Activated CD4-positive, alpha-beta T cell treated with anti-CD3 and anti-CD28 coated beads for 48 hours (primary cell): ENCODE measurements at places on chromosomes 2 and 18.

DNA sequence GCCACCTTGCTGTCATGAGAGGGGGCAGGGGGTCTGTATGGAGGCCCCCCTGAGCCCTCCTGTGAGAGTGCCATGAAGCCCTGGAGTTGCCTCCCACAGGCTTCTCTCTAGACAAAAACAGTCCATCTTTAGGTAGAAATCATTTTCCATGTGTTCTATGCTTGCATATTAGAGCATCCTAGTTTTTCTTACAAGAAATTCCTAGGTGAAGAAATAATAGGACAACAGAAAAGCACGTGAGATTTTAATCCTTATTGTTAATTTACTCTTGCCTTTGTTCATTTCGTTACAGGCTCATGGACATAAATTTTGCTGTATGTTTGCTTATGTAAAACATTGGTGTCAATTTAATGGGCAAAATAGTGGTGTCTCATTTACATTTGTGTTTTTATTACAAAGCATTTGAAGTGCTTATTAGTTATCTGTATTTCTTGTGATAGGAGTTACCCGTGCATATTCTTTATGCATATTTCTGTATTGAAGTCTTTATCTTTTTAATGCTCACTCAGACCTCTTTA is 336.9 kb upstream of the RAB6C start:
- DNase-seq, result no peak

- no peak for DNase-seq
Observed at GRCh38 chr2:190912726-190913125, 32.1 kb downstream of the GLS start.

DNA sequence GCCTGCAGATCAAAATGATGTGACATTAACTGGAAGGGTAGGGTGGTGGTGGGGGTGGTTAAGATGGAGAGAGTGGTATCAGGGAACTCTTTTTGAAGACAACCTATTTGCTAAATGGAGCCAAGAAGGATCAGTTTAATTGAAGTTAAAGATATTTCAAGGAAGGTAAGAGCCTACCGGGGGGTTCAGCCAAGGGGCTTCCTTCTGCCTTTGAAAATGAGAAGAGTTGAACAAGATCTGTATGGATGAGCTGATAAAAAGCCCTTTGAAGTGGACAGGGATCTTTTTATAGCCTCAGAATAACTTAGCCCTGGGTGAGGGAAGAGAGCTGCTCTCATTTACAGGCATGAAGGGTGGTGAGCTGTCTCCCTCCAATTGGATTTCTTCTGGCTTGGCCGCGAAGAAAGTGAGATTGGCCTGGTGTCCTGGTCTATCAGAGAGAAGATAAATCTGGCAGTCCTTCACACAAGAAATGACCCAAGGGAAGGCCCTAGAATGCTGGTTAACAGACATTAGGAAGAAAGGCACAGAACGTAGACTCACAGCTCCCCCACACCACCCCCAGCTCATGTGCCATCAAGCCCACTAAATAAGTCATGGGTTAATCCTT is 439.8 kb downstream of the TNS1 start:
- DNase-seq, result no peak

- no peak for DNase-seq
Observed at GRCh38 chr2:216934151-216934550, 74.3 kb upstream of the TNP1 start.

DNA sequence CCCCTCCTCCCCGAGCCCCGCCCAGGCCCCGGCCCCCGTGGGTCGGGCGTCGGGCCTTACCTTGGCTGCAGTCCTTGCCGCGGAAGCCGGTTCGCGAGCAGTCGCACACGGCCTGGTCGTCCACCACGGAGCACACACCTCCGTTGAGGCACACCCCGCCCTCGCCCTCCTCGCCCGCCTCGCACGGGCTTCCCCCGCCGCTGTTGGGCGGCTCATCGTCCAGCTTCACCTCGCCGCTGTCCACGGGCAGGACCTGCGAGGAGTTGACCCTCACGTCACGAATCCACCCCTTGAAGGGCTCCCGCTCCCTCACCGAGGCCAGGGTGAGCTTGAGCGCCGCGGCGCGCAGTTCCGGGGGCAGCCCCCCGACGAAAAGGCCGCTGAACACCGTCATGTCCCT is 4.5 kb downstream of the NRXN1 start:
- no peak for DNase-seq

DNA sequence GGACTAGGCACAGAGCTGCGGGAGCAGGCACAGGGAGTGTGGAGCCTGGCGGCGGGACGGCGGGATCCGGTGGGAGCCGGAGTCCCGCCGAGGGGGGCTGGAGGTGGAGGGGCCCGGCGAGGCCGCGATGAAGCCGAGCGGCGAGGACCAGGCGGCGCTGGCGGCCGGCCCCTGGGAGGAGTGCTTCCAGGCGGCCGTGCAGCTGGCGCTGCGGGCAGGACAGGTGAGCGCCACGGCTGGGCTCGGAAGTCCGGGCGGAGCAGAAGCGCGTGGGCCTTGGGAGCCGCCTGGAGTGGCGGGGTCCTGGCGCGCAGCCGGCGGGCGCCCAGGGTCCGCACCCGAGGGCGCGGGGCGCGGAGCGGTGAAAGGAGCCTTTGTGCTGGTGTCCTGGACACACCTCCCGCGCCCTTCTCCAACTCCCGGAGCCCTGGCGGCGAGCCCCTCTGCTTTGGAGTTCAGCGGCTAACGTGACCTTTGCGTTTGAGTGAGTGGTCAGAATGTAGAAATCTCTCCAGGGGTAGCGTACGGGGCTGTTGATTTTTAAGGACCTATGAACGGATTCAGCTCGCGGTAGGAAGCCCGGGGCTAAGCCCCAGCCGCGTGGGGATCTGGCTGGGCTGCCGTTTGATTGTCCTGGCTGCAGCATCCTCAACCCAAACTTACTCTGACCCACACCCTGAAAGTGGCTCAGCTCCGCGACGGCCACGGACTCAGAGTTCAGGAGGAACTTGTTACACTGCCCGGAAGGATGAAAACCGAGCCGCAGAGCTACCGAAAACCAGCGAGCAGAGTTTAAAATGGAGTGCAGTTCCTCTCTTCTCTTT is 448 bp downstream of the IMPA2 start:
- DNase-seq, result peak; percentile 31

DNA sequence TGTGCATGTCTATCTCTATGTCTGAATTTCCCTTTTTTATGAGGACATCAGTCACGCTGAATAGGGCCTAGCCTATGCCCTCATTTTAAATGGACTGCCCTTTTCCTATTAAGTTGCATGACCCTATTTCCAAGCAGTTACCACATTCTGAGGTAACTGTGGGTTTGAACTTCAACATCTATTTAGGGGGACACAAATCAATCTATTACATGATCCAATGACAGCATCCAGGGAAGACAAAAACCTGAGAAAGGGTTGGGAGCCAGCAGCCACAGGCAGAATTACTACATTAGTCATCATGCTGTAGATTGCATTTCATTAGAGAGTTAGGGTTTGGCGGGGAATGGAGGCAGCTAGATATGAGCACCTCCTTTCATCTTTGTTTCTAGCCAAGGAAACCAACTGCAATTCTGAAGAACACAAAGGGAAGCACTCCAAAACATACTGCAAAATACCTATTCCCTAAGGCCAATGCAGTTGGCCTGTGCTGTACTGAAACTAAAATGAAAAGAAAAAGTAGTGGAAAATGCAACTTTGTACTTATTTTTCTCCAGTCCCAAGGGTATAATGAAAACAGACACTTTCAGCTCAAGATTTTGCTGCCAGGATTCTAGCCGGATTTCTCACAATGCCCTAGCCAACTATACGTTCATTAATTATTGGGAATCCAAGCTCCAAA is 40.4 kb upstream of the C1D start:
- DNase-seq, result no peak

DNA sequence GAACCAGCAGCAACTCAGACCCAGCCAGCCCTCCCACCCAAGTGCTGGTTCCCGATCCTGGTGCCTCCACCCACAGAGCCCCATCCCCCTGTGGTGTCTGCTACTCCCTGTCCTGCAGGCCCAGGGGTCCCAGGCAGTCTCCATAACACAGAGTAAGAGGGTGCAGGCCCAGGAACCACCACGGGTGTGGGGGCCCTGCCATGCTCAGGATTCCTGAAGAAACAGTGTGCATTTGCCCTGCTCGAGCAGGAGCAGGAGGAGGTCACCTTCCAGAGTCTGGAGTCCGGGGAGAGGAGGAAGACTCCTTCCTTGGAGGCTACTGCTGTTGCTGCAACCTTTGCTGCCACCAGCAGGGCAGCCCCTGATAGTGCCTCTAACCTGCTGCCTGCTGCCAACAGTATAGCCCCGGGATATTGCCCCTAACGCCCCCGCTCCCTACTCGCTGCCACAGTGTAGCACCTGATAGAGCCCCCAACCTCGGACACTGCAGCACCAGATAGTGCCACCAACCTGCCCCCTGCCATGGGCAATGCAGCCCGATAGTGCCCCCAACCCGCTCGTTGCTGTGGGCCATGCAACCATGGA is 46.8 kb upstream of the ANKRD62 start:
- DNase-seq, result no peak

DNA sequence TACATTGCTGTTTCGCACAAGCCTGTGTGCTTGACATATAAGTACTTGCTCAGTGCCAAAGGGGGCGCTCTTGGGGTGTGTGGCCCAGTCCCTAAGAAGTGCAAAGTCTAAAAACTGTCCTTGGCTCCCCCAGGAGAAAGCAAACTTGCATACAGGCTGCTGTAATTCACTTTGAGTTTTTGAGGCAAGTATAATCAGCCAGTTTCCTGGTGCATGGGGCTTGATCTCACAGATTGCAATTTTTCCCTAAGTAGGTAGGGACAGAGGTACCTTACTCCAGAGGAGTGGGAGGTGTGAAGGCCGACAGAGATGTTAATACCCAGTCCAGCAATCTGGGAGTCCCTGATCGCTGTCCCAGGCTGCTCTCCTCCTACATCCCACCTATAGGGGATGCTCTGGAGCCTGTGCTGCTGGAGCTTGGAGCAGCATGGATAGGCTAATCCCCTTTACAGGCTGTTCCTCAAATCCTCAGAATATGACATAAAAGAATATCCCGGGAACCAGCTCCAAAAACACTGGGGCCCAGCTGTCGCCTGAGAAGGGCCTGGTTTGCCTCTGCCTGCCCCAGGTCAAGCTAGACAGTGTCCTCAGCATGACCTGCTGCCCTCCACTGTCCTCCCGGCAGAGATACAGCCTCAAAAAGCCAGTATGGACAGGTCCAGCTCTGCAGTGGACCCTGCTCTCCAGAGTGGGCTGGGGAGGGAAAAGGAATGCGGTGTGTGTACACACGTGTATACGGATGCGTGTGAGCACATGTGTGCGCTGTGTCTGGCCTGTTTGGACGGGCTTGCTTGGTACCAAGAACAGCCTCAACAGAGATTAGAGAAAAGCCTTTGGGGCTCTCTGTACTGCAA is 136.5 kb upstream of the HAAO start:
- DNase-seq, result peak; percentile 44

DNA sequence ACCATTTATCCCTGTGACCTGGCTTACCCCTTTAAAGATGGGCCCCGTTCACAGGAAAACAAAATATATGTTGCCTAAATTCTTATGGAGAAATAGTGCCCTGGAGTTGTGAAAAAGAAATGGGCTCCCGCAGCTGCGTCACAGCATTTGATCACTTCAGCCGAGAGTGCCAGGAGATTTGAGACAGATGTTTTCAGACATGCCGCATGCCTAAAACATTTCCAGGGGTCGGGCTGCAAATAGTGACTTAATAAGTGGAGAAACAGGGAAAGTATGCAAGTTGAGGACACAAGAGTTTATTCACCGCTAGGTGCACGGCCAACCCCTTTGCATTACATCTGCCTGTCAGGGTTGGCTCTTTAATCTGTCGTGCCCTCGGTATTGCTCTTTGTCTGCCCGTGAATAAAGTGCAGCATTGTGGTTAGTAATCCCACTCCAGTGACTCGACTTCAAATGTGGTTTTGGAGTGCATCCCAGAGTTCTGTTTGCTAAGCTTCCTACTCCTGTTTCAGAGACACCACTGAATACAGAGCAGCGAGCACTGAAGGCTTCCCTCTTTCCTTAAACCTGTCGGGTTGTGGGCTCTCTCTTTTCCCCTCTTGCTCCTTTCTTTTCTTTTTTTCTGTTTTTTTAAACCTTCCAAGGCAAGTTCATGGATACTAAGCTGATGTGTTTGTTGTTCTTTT is 187.5 kb downstream of the LTBP1 start:
- no peak for DNase-seq

GRCh38 chr2:188884517-188884916 is 89.7 kb upstream of the COL3A1 start:
- no peak for DNase-seq

- DNase-seq, result no peak
Observed at GRCh38 chr18:13527256-13527655, 199.1 kb downstream of the FAM210A start.

DNA sequence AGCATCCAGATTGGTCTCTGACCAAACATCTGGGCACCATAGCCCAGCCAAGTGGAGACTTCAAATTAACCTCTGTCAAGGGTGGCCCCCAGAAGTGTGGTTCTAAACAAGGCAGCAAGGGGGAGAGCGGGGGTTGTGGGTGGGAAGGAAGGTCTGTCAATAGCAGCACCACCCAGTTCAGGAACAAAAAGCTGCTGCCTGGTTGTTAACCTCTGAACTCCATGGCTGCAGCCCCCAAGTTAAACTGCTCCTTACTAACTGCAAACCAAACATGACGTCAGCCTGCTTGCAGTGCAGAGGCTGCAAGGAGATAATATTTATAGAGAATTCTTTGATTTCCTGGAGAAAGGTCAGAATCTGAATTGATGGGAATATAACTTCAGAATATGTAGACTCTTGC is 76.5 kb downstream of the ARL4C start:
- DNase-seq, result no peak

GRCh38 chr18:29512203-29512602 is 1335.3 kb upstream of the CDH2 start:
- DNase-seq, result no peak

- DNase-seq, result no peak
Observed at GRCh38 chr18:76466410-76466991, 28.5 kb downstream of the ZNF516 start.

DNA sequence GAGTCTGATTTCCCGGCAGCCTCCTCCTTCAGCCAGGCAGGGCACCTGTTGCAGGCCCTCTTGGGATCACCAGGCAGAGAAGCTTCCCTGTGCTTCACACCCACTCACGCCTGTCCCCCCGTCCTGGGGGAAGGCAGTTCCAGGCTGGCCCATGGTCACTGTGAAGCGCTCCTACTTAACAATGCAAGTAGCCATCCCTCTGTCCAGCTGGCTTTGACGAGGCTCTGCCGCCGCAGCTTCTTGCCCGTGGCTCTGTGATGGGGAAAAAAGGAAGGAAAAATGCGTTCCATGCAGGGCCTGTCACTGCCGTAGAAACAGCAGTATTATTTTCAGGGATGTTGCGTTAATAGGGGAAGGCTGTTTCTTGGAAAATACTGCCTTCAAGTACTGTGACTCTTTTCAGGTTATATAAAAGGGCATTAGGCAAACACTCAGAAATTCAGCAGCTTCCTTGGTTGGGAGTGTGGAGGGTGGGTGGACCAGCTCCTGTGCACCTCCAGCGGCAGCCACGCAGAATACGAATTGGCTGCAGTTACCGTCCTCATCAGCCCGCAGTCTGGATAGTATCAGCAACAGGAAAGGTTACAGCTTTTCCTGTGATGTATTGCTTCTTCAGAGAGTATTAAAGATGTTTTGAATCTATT is 232.3 kb downstream of the KLHL29 start:
- no peak for DNase-seq
